ENCODE measurements at places on chromosomes 13 and 19.

DNA sequence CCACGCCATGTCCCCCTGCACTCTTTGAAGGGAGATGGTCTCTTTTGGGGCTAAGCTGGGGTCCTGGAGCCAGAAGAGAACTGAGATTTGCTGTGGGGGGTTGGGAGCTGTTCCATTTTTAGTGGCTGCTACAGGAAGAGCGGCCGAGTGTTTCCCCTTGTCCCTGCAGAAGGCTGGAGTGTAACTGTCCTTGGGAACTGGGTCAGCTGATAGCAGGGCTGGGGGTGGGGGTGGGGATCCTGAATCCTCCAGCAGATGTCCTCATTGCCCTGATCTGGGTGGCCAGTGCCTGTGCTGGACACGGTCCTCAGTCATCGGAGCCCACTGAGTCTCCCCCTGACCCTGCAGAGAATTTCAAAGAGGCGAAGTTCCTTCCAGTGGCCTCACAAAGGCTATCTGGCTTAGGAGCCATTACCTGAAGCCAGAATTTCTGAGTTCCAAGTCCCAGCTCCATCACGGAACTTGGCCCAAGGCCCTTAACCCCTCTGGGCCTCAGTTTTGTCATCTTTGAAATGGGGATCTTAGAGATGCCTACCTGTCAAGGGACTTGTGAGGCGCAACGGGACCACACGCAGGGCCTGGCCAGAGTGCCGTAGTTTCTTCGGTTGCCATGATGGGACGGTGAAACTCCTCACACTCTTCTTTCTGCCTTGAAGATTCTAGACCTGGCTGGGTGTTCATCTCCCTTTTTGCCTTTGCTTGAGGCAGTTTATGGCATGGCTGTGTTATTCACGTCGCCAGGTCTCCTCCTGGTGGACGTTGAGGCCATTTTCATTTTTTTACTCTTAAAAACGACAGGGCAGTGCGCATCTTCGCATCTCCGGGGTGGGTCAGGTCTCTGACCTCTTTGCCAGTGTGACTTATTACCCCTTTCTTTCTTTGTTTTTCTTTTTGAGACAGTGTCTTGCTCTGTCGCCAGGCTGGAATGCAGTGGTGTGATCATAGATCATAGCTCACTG is 51.9 kb downstream of the DNM2 start:
- DNase-seq, result no peak

- no peak for DNase-seq
Measured at GRCh38 chr13:41056194-41056593, 5.1 kb upstream of the WBP4 start.

DNA sequence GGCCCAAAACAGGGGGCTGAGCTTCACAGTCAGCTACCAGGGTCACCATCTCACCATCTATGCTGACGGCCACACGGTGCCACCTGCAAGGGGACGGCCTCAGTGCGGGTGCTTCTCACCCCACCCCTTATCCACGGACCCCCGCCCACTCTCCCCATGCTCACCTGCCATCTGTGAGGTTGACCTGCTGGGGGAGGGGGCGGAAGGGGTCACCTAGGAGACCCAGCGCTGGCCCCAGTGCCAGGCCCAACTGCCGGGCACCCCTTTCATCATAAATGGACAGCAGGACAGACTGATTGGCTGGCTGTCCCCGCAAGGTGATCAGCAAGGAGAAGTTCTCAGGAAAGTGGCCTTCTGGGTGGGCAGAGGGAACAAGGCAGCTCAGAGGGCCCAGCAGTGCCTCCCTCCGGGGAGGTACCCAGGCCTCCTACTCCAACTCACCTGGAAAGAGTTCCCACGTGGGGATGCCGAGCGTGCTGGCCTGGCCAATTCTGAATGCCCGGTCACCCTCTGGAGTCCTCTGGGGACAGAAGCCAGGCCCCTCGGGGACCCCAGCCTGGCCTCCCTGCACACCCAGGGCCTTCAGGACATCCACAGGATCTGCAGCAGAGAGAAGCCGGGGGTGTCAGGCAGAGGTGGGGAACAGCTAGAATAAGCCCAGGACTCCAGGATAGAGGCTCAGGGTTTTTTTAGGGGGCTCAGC is 4.5 kb downstream of the COL5A3 start:
- DNase-seq, result no peak

DNA sequence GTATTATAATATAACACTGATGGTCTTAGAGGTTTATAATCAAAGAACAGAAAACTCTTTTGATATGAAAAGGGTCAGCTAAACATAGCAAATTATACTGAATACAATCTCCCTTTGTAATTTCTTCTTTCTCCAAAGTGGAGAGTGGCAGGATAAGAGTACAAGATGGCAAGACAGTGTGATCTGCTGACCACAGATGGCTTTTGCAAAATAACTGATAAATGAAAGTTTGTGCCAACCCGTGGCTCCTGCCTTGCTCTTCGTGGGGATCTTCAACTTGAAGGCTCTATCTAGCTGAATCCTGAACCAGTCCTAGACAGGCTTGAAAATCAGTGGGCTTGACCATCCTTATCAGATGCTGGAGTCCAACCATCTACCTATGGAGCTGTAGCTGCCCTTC is 185.7 kb downstream of the VWA8 start:
- no peak for DNase-seq

All from SK-N-DZ (cell line).